ENCODE measurements at places on chromosomes 12 and 14. TPM values are rescaled to one million over a fixed set of nuclear protein-coding genes. Genes with fewer than 3 reads are reported as not detected.

DNA sequence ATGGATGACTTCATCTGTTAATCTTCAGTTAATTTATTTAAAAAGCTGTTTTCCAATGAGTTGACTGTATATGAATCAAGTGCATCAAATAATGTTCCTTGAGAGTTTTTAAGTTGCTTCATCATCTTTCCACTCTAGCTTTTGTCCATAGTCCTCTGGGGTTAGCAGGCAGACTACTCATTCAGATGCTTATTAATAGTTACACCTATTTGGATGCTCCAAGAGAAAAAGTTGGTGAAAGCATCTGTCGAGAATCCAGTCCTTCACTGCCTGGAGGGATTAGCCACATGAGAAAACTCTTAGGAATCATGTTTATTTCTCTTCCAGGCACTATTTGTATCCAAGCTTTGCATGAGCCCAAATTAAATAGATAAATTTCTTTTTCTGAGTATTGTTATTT lies 70.2 kb downstream of the DACT1 start:
- DNase-seq = no peak
- peaks cover 7% of the 10 kb centered on the region for H3K27me3 ChIP-seq
- no peak overlapping the region for H3K27ac ChIP-seq
- no peaks in the 10 kb centered on the region for H3K36me3 ChIP-seq
- H3K4me3 ChIP-seq = no peak overlapping the region

FOXN3 gene
- 4.2 TPM for total RNA-seq

GRCh38 chr12:32307326-32307725 lies 92.0 kb upstream of the FGD4 start:
- H3K27ac ChIP-seq = no peak overlapping the region
- H3K4me1 ChIP-seq = no peaks in the 10 kb centered on the region
- H3K27me3 ChIP-seq = no peaks in the 10 kb centered on the region
- no peak overlapping the region for H3K4me3 ChIP-seq

DNA sequence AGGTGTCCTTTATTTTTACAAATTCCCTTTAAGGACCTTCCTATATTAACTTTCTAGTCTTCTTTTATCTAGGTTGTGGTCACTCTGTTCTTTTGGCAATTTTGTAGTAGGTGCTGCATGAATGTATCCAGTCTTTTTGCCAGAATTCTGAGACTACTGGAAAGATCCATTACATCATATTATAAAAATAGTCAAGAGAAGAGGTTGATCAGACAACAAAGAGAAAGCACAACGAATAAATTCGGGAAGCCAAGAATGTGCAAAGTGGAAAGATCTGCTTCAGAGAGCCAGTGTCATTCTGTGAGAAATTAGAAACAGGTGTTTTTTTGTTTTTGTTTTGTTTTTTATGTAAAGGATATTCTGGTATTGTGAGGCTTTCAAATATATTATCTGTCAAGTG lies 15.8 kb upstream of the SLC16A7 start:
- H3K27ac ChIP-seq = no peak overlapping the region
- no peaks in the 10 kb centered on the region for H3K4me1 ChIP-seq
- no peak for DNase-seq
- no peak overlapping the region for H3K4me3 ChIP-seq
- no peaks in the 10 kb centered on the region for H3K27me3 ChIP-seq

- H3K36me3 ChIP-seq = no peaks in the 10 kb centered on the region
- no peak for DNase-seq
- H3K27me3 ChIP-seq = no peaks in the 10 kb centered on the region
- no peaks in the 10 kb centered on the region for H3K4me1 ChIP-seq
- H3K4me3 ChIP-seq = no peak overlapping the region
These were observed 6.8 kb downstream of the TEDC1 start for GRCh38 chr14:105497671-105498429.

DNA sequence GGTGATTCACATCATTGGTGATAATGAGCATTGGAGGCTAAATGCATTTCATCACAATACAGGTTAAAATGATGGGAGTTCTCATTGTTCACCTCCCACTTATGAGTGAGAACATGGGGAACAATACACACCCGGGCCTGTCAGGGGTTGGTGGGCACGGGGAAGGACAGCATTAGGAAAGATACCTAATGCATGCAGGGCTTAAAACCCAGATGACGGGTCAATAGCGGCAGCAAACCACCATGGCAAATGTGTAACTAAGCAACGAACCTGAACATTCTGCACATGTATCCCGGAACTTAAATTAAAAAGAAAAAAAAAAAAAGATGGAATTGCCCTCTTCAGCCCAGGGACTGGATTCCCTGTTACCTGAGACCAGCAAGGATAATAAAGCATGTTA lies 2.3 kb upstream of the LUM start:
- no peaks in the 10 kb centered on the region for H3K27me3 ChIP-seq
- H3K36me3 ChIP-seq = no peaks in the 10 kb centered on the region
- H3K27ac ChIP-seq = no peak overlapping the region

- no peaks in the 10 kb centered on the region for H3K36me3 ChIP-seq
- H3K27me3 ChIP-seq = no peaks in the 10 kb centered on the region
- H3K4me1 ChIP-seq = peaks cover 7% of the 10 kb centered on the region
- no peak overlapping the region for H3K4me3 ChIP-seq
These were observed 186.6 kb upstream of the EEA1 start for GRCh38 chr12:93115646-93116045.

- H3K4me1 ChIP-seq = no peaks in the 10 kb centered on the region
- H3K4me3 ChIP-seq = no peak overlapping the region
- H3K36me3 ChIP-seq = no peaks in the 10 kb centered on the region
These were observed 191.9 kb downstream of the SOX5 start for GRCh38 chr12:23757541-23757962.

All from PC-9 (cell line).